ENCODE measurements at places on chromosomes 2 and 18.

GRCh38 chr2:165895974-165896373, 57.6 kb downstream of the TTC21B start:
- no peak for DNase-seq

DNA sequence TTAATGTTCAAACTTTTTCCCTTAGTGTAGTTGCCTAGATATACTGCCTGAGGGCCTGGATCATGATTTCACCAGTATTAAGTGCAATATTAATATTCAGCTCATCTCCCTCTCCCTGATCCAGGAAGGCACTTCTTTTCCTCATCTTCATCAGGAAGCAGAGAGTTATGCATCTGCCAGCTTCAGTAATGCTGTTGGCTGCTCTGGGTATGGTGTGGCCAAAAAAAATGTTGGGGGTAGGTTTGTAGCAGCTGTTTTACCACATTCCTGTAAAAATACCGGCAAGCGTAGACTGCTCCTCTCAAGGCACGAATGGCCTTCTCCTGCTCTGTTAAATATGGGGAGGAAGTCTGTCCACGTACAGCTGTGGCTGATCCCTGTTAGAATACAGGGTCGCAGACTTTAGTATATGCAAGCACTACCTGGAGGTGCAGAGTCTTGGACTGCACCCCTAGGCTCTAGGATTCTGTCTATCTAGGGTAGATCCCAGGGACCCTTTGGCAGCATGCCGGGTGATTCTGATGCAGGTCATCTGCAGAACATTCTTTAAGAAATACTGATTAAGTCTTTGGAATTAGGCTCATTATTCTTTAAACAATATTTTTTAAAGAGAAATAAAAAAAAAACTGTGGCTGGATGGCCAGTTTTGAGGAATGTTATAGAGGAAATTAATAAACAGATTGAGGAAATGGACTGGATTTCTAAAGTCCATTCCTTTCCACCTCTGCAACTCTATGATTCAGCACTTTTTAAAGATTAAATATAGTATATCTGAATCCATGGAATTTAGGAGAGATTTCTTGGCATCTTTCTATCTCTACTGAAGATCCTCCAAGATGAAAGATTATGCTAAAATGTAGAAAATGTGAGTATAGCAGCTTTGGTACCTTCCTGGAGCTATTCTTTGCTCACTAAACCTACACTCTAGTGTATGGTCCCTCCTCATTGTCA, 21.0 kb upstream of the GLS start:
- no peak for DNase-seq

DNA sequence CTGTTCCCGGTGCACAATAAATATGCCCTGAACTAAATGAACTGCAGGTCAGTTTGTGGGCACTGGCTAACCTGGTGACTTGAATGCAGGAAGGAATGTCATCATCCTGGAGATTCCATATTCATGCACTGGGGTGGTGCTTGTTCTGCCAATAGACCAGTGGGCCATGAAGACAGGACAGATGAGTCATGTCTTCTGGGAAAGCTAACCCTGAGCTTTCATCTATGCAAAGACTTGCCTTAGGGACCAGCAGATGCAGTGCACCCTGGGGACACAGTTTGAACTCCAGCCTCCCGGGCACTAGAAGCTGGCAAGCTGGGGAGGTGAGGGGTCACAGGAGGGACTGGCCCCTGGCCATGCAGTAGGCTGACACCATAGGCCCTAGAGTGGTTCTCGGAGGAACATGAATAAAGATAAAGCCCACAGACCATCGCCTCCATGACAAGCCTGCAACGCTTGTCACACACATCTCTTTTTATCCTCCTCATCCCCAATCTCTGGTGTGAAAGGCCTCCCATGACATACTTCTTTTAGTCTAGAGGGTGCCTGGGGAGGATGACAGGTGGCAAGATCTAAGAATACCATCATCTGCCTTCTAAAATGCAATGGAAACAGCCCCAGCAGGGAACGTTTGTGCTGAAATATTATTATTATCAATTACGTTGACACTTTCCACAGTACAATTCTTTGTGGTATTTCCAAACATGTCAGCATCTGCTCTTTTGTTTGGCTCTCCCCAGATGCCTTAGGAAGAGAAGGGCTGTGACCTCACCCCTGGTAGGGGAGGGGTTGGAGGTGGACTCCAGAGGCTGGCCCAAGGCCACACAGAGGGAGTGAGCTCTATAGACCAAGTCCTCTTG, 267.4 kb upstream of the RAB6C start:
- no peak for DNase-seq

DNA sequence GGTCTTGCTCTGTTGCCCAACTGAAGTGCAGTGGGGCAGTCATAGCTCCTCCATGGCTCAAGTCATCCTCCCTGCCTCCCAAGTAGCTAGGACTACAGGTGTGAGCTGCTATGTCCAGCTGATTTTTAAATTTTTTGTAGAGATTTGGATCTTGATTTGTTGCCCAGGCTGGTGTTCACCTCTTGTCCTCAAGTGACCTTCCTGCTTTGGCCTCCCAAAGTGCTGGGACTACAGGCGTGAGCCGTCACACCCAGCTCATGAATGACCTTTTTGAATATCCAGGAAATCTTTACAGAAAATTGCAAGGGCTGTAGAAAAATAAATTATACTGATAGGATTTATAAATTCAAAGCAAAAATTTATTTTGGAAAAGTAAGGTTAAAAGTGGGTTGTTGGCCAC, 17.4 kb downstream of the ACTR3 start:
- no peak for DNase-seq

DNA sequence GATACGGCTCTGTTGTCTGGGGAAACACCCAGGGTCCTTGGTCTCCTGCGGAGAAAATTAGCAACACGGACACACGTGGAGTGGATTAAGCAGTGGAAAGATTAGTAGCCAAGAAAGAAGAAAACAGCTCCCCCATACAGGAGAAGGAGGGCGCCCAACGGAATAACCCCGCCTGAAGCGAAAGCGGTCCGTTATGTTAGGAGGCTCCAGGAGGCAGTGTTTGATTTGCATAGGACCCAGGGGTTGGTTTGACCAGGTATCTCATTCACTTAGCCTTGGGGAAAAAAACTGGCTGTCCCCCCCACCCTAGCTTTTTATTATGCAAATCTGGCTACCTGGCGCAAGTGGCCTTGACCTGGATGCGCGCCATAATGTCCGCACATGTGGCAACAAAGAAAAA, 170.1 kb upstream of the KYNU start:
- DNase-seq, result no peak

GRCh38 chr2:210626849-210627248, 70.5 kb downstream of the CPS1 start:
- no peak for DNase-seq

DNA sequence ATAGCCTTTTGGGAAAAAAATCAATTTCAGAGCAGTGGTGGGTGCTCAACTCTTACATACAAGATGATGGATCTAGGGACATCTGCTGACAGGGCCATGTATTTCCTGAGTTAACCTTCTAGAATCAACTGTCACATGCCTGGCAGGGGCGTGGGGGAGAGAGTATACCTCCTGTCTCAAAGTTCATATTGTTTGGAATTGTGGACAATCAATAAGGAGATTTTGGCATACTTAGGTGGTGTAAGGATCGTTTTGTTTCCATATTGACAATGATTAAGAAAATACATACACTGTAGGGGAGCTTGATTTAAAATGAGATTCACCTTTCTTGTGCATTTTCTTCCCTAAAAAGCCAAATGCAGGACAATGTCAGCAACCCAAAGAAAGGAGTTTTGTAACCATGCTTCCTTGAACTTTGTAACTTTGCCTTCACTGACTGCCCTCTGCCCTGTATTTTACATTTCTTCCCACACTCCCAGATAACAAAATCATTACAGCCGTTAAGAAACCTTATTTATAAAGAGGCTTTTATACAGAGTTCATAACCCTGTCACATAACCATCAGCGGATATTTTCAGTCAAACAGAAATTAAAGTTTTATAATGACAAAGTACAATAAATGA, 88.4 kb downstream of the MEP1B start:
- DNase-seq, result no peak

GRCh38 chr2:224427471-224427870, 25.6 kb upstream of the FAM124B start:
- no peak for DNase-seq

- no peak for DNase-seq
Measured at GRCh38 chr18:22198163-22198562, 28.8 kb downstream of the GATA6 start.

DNA sequence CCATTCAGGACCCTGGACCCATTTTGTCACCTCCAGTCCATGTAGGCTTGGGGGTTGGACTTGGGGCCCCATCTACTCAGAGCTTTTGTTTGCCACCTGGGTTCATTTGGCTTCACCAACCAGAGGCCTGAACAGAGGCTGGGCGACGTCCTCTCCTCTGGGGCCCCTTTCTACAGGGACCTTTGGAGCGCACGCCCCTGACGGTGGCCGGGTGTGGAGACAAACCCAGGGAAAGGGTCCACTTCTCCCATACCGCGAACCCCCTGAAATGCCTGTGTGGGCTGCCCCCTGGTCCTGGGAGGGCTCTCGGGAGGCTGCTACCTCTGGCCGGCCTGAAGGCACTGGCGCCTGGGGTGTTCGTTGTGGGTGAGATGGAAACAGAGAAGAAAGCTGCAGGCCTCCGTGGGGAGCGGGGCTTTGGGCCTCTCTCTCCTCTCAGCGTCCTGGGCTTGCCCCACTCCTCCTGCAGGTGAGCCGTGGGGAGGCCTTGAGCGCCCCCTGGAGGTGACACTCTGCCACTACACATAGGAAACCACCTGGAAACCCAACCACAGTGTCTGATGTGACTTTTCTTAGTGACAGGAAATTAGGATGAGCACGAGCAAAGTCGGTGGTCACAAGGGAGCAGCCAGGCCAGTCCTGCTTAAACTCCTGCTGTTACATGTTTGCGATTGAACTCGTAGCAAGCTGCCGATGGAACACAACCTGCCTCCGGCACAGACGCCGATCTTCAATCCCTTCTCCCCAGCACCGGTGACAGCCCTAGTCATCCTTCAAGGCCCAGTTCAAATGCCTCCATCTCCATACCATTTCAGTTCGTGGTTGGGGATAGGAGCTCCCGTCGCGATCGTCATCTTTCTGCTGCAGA, 12.0 kb upstream of the NTSR2 start:
- DNase-seq, result peak; percentile 73

DNA sequence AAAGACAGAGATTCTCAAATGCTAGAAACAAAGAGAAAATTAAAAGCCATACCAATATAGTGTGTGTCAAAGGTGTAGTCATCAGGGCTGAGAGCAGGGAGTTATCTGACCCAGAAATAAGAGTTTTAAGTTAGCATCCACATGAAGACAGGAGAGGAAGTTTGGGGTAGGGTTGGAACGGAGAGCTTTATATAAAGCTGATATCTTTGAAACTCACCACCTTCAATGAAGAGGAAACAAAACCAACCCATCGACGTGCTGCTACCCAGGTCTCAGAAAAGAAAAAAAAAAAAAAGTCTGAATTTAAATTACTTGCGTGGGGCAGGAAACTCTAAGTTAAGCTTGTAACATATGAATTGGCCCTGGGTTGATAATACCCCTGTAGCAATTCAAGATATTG, 42.4 kb downstream of the ARL4C start:
- no peak for DNase-seq

GRCh38 chr2:223994562-223995162, 37.4 kb downstream of the MRPL44 start:
- no peak for DNase-seq

DNA sequence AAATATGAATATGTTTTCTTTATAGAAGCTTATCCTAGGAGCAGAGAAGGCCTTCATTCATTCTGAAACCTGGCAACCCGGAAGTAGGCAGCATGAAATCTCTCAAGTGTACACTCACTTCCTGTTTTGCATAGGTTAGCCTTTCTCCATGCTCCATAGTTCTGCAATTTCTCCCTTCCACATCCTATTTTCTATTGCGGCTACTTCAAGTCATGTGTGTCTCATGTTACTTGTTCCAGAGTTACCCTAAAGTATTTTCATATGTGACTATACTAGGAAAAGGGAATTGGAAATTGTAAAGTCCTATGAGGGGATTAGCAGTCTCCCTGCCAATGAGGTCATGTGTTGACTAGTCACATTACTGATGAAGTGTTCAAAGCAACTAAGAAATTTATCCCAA, 320.6 kb downstream of the NCKAP5 start:
- no peak for DNase-seq

- no peak for DNase-seq
Measured at GRCh38 chr2:176170602-176171305, 13.6 kb downstream of the HOXD3 start.

GRCh38 chr2:133341575-133341974, 226.7 kb downstream of the NCKAP5 start:
- no peak for DNase-seq

DNA sequence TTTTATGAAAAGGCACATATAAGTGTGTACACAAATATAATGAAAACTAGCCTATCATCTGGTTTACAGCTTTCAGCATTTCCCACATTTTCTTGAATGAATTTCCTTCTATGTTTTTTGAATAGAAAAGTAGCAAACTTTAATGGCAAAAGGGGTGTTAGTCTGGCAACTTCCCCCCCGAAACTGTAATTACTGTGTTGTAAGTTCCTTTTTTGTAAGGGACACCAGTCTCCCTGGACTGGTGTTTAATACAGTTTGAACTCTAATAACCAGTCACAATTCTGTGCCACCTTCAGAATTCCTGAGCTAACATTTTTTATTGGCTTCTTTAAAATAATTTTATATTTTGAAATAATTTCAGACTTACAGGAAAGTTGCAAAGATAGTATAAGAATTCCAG, 94.2 kb downstream of the ACSL3 start:
- no peak for DNase-seq

DNA sequence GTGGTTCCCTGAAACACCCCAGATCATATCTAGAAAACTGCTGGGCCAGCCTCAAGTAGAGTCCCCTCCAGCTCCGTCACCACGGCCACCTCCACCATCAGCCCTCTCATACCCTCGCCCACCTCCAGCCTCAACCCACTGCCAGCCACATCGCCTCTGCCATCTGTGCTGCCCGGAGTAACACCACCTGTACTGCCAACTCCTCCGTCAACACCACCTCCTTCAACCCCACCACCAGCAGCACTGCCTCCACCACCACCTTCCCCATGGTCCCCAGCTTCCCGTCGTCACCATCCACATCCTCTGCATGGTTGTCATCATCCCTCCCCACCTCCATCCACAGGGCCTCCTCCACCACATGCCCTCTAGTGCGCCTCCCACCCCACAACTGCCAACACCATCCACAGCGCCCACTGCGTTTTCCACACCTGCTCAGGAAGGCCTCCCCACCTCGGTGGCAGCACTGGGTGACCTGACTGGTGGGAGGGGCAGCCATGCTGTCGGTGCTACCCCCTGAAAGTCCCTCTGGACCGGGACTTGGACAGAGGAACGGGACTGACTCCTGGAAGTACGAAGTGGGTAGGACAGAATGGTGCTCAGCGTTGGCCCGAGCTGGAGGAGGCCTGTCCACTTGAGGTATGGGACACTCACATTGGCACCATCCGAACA, 1.6 kb downstream of the SNED1 start:
- no peak for DNase-seq

Measured in NCI-H2107 (cell line).